ENCODE measurements at places on chromosomes 12 and 14. TPM values are rescaled to one million over a fixed set of nuclear protein-coding genes. Genes with fewer than 3 reads are reported as not detected.

The TPH2 gene
- not detected for total RNA-seq

The SYNE2 gene
- 32.1 TPM for total RNA-seq

The TAS2R42 gene
- not detected for total RNA-seq

The FGD4 gene
- total RNA-seq = 10.1 TPM

The PIWIL1 gene
- not detected for total RNA-seq

The CAPZA3 gene
- total RNA-seq = not detected

The CLEC4D gene
- not detected for total RNA-seq
